DMS79 treated with DMSO at 0.1 percent for 48 hours (cell line): ENCODE measurements at places on chromosomes 12 and 14.

DNA sequence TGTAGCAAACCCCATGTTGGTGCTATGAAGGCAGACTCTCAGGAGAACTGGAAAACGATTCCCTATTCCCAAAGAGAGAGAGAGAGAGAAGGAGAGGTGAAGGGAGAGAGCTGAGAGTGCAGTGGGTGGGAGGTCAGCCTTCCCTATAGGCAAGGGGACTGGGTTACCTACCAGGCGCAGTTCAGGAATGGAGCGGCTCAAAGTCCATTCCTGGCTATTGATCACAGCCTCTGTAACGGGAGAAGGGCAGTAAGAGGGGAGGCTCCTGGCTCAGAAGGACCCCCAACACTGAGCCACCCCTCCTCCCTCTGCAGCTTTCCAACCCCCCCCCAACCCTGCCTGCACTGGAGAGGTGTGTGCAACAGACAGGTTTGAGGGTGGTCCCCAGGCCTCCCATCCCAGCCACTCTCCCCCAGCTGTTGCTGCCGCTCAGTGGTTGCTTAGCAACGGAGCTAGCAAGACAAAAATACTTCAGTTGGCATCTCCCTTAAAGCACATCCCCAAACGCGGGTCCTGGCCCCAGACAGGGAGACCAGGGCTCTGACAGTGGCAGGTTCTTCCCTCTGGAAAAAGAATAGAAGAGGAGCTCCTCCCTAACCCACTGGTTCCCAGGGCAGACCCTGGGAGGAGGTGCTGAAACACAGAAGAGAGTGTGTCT lies 3.2 kb downstream of the AGAP2 start:
- peak; percentile 17 for DNase-seq

GRCh38 chr12:68699486-68699885 lies 12.7 kb downstream of the NUP107 start:
- DNase-seq, result no peak

DNA sequence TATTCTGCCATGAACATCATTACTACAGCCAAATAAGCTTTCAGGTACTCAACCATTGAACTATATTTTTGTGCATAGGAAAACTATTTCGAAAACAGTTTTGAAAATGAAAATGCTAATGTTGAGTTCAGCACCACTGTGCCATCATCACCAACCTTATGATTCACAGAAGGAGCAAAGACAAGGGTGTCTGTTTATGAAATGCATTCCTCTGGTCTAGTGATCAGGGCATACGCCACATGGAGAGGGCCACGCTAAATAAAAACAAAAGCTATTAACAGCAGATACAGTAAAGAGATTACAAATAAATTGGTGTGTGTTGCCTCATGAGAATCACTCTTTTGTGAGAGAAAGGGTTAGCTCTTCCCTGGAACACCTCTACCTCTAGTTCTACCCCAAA lies 43.2 kb upstream of the BMAL2 start:
- no peak for DNase-seq

- DNase-seq, result no peak
These were observed 5.2 kb downstream of the GPR132 start for GRCh38 chr14:105059925-105060565.

DNA sequence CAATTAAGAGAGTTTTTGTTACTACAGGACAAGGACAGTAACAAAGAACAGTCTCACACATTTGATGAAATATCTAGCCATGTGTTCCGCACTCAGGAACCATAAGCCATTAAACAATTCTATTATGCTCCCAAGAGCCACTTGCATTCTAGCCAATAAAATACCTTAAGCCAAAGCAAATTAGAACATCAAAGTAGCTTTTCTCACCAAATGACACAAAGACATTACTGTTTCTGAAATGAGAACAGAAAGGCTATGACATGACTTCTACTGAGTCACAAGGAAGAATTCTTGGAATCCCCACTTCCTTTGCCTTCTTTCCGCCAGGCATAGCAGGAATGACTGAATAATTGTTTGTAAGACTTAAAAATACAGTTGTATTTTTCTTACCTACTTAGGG lies 445.8 kb downstream of the ATP23 start:
- DNase-seq, result no peak

- DNase-seq, result no peak
These were observed 103.8 kb downstream of the SLC16A7 start for GRCh38 chr12:59699421-59700152.

GRCh38 chr12:13200841-13201240 lies 4.3 kb downstream of the EMP1 start:
- DNase-seq, result no peak

DNA sequence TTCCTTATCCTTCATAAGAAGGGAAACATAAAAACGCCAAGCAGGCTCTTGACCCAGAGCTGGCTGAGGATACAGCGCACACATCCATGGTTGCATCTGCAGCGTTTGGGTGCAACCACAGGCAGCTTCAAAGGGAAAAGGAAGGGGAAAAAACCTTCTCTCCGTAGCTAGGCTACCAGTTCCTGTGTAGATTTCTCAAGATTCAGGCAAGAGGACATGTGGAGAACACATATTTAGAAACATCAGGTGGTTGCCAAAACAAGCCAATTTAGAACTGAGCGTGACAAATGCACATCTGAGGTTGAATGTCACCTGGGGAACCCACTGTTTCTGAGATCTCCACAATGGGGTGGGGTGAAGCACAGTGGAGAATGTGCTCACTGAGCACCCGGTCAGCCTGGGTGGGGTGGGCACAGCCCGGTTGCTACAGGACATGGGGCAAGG lies 78.3 kb upstream of the BDKRB2 start:
- peak; percentile 75 for DNase-seq

GRCh38 chr14:34174973-34175372 lies 224.1 kb upstream of the EGLN3 start:
- no peak for DNase-seq

- DNase-seq, result no peak
These were observed 64.9 kb upstream of the KCNA5 start for GRCh38 chr12:4978737-4979136.

DNA sequence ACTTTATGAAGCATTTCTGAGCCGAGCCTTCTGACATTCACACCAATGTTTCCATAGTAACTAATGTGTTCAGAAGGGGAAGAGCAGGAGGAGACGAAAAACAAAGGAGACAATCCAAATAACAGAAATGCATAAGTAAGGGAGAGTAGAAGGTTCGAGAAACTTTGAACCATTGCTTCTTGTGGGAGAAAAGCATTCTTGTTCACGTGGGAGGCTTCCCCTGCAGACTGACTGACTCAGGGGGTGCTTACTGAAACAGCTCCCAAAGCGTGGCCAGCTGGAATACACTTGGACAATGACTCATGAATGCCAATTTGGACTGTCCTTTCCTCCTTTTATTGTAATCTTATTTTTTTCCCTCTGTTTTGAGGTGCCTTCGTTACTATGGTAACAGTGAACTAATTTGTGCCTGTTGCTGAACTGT lies 73.9 kb downstream of the NEDD1 start:
- no peak for DNase-seq
